Stimulated activated CD8-positive, alpha-beta memory T cell treated with anti-CD3 and anti-CD28 coated beads, Interleukin-2, amount 100 ng/mL, for 48 hours (primary cell): ENCODE measurements at places on chromosomes 11 and 22.

DNA sequence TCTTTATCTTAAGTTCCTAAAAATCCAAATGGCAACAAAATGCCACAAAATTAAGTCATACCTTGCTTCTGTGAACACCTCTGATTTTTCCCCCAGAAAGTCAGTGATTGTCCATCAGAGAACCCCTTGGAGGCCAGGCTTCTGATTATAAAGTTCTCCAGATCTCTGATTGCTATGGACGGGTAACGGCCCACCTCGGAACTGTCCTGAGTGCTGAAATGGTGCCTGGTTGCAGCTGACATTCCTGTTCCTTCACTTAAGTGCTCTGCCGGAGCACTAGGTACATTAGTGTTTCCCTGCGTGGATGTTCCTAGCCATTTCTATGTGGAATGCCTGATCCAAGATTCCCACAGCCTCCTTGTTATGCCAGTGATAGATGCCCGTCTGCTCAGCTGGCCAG is 85.0 kb downstream of the CHST1 start:
- DNase-seq = no peak

DNA sequence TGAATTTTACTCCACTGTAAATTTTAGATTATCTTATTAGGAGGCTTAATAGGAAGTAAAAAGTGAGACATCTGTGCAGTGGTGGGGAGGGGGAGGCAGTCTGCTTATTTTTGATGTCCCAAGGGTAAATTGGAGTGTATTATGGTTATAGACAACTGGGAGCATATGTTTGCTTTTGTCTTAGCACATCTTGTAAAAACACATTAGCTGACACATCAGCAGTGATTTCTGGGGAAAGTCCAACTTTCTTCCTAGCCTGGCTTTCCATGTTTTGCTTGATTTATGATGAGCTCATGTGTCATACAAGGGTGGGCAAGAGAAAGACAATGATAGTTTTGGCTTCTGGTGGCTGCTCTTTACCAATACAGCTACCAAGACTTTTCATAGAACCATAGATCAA is 4.0 kb downstream of the ANO3 start:
- DNase-seq = no peak

GRCh38 chr22:39707816-39708215 is 137.3 kb downstream of the CACNA1I start:
- DNase-seq = no peak

- no peak for DNase-seq
Measured at GRCh38 chr11:94738746-94739145, 29.4 kb upstream of the AMOTL1 start.

DNA sequence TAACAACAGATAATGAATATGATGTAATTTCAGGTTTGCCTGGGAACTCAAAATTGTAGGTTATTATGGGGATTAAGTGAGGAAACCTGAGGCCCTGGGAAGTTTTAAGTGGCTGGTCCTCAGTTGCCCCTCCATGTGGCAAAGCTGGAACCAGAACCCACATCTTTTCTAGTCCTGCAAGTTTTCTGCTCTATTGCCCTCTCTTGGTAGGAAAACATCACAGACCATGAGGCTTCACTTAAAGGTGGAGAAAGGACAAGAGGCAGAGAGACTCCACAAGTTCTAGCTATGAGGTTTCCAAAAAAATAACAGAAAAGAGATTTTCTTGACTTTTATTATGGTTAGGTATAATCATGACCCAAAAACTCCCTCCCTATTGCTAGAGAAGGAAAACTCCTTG is 115.5 kb upstream of the DDI1 start:
- DNase-seq = no peak

GRCh38 chr11:132187386-132187785 is 817.0 kb downstream of the NTM start:
- DNase-seq = no peak
